ENCODE measurements at places on chromosomes 7 and 10.

DNA sequence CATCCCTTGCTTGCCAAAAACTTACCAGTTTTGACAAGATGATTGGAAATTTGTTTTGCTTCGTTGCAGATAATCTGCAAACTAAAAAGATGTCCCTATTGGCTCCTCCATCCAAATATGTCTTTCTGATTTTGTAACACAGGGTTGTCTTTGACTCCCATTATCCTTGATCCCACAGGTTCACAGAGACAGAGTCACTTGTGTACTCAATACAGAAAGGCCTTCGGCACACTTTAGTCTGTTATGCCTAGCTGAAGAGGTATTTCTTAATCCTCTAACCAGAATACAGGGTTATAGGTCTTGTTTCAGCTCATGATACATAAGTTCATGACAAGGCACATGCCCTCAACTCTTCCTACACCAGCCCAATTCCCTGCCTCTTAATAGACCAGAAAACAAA is 10.7 kb upstream of the CNNM1 start:
- DNase-seq: no peak

GRCh38 chr7:4765776-4766490 is 9.5 kb upstream of the AP5Z1 start:
- no peak for DNase-seq

DNA sequence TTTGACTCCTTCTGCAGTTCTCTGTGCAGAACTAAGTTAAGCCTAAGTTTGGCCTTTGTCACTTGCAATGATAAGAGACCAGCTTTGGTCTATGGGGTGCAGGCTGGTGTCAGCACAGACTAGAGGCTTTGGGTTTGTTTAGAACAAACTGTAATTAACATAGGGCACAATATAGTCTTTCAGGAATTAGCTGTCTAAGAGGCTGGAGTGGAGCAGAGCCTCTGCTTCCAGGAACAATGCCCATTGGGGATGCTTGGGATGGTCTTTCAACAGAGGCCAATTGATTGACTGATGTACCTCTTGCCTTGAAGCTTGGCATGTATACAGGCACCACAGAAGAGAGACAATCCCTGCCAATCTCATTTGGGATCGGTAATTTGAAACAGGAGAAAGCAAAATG is 4.7 kb downstream of the SUFU start:
- no peak for DNase-seq

GRCh38 chr7:88795553-88795952 is at the start of gene TEX47:
TEX47 (minus strand) TSS chr7:88795737; CDS start chr7:88794942, 795 bp downstream.
- DNase-seq: no peak

- no peak for DNase-seq
Observed at GRCh38 chr7:47813620-47814260, 134.5 kb downstream of the PKD1L1 start.
